ENCODE measurements at places on chromosomes 6 and 20.

DNA sequence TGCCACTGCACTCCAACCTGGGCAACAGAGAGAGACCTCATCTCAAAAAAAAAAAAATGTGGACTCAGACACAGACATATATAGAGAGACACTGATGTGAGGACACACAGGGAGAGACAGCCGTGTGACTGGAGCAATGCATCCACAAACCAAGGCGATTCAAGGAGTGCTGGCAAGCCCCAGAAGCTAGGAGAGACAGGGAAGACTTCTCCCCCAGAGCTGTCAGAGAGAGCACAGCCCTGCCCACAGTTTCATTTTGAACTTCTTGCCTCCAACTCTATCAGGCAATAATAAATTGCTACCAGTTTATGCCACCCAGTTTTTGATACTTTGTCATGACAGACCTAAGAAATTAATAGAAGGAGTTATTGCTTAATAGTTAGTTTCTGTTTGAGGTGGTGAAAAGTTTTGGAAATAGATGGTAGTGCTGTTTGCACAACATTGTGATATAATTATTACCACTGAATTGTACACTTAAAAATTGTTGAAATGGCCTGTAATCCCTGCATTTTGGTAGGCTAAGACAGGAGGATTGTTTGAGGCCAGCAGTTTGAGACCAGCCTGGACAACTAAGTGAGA, 5.1 kb upstream of the MDFI start:
- no peak for DNase-seq

- DNase-seq: no peak
These were observed 2.3 kb upstream of the EEF1A2 start for GRCh38 chr20:63500902-63501817.

DNA sequence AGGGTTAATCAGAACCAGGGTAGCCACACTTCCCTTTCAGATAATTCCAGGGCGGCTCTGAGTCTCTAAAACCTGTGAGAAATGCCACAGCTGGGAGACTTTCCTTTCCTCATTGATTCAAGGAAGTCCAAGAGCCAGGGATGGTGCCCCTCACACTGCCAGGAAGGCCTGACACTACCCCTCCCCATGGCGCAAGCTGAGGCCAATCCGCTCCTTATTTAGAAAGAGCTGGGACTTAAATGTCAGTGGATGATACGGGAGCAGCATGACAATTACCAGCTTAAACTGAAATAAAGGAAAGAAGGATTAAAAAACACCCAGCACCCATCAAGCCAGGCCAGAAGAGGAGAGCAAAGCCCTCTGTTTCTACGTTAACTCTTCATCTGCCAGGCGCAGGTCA, 244.4 kb downstream of the LRFN2 start:
- DNase-seq: no peak

GRCh38 chr6:45688180-45688579, 310.4 kb upstream of the SUPT3H start:
- no peak for DNase-seq

DNA sequence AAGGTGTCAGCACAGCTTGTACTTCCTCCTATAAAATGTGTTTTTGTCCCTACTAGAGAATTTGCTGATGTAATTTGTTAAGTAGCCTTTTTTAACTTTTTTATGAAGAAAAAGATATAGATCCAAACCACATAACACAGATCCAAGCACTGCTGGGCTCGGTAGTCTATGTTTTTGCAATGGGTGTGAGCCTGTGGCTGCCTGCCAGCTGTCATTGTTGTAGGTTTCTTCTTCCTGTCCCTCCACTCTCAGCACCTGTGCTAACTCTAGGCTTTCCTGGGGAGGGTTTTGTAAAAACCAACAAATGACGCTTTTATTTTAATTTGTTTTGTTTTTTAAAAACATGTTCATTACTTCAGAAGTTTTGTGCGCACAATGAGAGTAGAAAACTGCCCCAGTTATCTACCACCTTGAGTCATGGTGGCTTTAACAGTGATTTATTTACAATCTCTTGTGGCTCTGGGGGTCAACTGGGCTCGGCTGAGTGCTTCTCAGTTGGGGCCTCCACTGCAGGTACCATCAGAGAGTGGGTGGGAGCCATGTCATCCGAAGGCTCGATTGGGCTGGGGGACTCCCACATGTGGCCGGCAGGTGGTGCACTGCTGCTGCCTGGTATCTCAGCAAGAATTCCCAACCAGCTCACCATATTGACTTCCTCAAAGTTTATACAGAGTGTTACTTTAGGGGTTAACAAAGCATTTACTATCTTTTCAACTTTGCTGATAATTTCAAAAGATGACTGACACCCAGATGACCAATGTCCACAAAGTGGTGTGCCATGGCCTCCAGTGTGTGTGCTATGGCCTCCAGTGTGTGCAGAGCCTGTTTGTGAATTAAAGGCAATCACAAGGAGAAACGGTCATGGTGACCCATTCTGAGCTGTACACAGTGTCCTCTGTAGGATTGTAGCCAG, 3.0 kb upstream of the CCR6 start:
- DNase-seq: peak; percentile 58

- no peak for DNase-seq
These were observed 38.3 kb downstream of the PSMG4 start for GRCh38 chr6:3297006-3297405.
